ENCODE measurements at places on chromosomes 2 and 18.

DNA sequence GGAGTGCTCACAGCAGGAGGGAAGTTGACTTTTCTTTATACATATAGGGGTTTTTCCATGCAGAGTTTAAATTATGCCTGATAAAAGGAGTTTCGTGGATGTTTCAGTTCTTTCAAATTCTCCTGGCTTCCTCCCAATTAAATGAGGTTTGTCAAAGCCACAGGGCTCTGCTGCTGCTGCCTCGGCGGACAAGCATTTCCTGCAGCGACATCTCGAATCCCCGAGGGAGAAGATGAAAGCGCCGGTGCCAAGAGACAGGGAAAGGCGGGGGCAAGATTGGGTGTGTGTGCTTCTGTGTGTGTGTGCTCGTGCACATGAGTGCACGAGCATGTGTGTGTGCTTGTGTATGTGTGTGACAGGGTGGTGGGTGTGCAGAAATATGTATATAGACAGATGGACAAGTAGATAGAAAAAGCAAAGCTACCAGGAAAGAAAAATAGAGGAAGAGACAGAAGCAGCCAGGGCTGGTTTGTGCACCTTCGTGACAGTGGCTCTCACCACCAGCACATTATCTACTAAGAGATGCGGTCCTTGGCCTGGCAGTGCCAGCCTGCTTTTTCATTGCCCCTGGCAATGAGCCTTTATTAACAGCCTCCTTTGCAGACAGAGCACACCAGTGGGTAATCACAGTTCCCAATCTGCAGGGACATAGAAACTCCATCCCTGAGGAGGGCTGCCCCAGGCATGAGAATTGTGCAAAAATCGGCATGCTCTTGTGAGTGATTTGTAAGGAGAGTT lies 76.2 kb downstream of the CDK15 start:
- DNase-seq: no peak

GRCh38 chr2:112787729-112788393 lies 3.6 kb upstream of the IL1A start:
- no peak for DNase-seq

DNA sequence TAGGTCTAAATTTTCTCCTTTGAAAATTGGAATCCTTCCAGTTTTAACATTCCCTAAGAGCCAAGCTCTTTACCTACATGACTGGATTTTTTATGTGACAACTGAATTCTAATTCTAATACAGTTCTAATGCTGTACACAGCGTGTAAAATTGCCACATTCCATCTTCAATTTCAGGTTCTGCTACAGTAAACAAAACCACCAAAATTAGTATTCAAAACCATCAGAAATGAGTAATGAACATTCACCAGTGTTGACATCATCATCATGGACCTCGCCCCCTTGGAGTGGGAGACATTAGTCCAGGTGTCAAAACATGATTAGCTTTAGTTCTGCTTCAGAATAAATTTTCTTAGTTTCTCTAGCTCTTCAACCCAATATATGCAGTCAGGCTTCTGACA lies 133.6 kb downstream of the MBD2 start:
- no peak for DNase-seq

- no peak for DNase-seq
Observed at GRCh38 chr18:56460581-56460980, 177.8 kb downstream of the TXNL1 start.

DNA sequence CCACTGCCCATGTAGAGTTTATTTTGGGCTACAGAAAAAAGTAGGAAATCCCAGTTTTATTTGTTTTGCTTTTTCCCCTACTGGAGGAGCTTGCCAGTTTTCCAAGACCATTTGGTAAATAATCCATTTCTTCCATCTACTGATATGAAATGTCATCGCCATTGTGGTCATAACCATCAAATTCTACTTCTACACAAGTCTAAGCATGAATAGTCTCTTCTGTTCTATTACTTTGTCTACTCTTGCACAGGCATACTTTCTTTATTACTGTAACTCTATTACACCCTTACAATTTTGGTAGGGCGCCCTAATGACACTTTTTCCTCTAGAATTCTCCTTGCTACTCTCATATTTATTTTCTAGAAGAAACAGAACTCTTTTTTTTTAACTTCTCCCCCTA lies 120.7 kb downstream of the ATAD2B start:
- no peak for DNase-seq

DNA sequence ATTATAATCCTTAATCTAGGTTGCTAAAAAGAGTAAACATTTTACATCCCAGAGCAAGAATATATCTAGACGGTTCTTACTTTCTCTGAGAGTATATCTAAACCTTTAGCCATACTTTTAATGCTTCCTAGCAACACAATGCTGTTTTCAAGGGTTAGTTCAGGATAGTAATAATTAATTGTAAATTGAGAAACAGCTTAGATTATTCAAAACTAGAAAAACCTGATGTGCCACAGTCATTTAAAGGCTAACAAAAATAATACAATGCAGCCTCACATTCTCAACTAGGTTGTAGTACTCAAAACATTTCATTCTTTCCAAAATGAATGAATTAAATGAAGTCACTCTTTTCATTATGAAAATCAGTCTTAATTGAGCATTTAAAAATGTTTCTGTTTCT lies 103.2 kb upstream of the OTX1 start:
- no peak for DNase-seq

DNA sequence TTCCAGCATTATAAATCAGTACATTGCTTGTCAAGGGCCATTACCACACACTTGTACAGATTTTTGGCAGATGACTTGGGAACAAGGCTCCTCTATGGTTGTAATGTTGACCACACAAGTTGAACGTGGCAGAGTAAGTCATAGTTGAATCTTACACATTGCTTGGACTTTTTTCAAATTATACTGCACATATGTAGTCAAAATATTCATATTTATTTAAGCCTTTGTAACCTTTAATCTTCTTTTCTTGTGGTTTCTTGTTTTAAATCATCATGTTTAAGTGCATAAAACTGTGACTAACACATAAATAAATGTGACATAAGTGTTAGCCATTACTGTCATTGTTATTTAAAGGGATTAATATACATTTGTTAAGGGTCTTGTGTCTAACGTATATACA lies 52.1 kb upstream of the EPB41L5 start:
- no peak for DNase-seq

DNA sequence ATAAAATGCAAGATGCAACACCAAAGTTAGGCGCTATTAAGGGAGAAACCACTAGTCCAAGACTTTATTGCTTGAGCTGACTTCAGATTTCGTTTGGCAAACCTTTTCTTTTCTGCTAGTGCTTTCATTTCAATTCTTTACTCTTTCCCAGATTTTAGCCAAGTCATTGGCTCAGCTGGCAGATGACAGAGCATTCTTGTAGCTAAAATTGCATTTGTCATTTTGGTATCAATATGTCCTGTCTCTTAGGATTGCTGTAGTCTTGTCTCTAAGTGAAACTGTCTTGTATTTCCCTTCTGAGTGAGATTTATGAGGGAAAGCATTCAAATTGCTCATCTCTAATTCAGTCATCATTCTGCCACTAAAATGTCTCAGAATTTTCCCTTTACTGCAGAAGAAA lies 335.1 kb downstream of the METTL4 start:
- no peak for DNase-seq

GRCh38 chr2:96528006-96528699 lies 8.4 kb upstream of the ARID5A start:
- DNase-seq: no peak

GRCh38 chr2:223943561-223944008 lies 1.6 kb downstream of the WDFY1 start:
- DNase-seq: no peak

GRCh38 chr2:166632616-166633015 lies 138.6 kb upstream of the SCN7A start:
- DNase-seq: no peak

DNA sequence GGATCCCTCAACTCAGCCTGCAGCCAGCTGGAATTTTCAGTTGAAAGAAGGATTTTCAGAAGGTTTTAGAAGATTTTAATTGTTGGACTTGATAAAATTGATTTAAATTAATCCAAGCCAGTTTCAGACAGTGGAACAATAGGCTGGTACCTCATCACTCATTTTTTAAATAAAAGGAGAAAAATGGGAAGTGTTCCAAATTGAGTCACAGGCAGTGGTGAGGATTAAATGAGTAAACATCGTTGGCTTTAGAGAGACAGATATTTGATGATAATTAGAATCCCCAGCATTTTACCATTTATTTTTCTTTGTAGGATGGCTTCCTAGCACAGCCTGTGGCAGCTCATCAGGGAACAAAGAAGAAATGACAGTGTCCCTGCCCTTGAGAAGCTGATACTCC lies 7.4 kb downstream of the CXCR4 start:
- no peak for DNase-seq

DNA sequence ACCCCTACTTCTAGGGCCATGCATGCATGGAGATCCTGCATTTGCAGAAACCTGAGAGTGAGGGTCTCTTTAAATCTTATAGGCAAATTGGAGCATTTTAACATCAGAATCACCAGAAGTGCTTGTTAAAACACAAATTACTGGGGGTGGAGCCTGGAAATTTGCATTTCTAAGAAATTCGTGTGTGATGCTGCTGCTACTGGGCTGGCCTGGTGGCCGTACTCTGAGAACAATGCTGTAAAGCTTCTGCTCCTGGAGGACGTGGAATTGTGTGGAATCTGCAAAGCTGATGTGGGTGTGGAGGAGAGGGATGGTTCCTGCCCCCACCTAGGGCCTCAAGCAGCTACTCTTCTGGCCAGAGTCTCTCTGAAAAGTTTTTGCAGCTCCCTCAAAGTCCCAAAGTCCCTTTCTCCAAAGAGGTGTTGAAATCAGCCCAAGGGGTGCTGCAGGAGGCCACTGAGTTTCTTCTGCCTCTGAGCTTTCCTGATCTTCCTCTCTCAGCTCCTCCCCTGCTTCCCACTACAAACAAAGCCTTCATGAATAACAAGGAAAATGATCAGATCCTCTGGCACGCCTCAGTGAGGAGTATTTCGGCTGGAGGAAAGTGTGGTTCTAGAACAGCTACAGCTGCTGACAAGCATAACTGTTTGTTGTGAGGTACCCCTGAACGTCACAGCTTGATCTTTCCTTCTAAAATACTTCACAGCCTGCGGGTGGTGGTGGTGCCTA lies 508.3 kb downstream of the CNTNAP5 start:
- no peak for DNase-seq

GRCh38 chr2:66430505-66431273 lies 4.2 kb upstream of the MEIS1 start:
- DNase-seq: no peak

- DNase-seq: no peak
Observed at GRCh38 chr2:24304098-24304497, 56.2 kb downstream of the ITSN2 start.

- DNase-seq: no peak
Observed at GRCh38 chr2:98459496-98460175, 15.0 kb downstream of the INPP4A start.

DNA sequence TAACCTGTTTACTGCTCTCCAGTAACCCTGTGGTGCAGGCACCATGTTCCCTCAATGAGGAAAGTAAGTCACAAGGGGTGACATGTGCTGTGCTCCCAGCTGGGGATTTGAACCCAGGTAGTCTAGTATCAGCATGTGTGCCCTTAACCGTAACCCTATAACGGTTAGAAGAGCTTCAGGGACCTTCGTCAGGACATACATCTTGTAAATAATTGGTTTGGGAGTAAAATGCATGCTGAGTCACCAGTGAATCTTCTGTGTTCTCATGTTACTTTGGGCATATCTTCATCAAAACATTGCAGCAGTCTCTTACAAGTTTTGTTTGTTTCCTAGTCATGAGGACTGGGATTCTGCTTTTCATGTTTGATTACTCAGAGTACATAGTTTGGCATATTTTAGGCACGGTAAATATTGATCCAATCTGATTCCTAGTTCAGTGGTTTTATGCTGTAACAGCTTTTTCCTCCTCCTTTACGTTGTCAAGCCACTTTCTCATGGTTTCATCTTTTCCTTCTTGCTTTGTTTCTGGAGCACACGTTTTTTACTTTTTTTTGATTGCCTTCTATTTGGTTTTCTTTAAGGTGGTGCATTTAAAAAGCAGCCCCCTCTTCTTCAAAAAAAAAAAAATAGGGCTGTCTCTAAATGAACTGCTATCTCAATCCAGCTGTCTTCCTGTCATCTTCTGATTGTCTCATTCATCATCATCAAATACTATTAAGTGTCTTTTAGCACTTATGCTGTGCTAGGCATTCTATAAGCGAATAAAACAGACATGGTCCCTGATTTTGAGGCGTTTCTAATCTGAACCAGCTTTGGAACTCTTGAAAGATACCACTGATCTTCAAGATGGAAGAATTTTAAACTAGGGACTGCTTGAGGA lies 50.4 kb downstream of the CLIP4 start:
- no peak for DNase-seq

DNA sequence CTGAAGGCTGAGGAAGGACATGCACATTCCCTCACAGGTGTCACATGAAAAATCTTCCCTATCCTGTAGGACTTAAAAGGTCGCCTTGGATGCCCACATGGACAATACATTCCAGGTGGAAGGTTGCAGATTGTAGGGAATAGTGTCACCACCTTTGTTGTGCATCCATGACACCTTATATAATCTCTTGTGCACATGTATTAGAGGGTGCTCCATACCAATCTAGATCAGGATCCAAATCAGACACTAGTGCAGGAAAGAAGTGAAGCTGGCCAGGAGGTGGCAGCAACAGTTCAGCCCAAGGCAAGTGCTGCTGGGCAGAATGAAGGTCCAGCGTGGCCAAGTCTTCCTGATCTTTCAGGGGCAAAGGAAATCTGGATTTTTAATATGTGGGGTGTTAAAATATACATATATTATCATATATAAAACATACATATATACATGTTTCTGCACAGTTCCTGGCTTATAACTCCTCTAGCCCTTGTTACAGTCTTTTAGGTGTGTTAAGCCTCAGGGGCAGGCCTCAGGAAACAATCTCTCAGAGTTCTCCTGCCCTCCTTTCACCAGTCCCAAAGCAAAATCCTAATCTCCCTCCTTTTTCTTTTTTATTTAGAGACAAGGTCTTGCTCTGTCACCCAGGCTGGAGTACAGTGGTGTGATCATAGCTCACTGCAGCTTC lies 16.6 kb downstream of the NIF3L1 start:
- no peak for DNase-seq

- DNase-seq: no peak
Observed at GRCh38 chr2:32289165-32289999, 11.7 kb downstream of the YIPF4 start.

- no peak for DNase-seq
Observed at GRCh38 chr2:231640641-231641111, 48.0 kb downstream of the TEX44 start.

DNA sequence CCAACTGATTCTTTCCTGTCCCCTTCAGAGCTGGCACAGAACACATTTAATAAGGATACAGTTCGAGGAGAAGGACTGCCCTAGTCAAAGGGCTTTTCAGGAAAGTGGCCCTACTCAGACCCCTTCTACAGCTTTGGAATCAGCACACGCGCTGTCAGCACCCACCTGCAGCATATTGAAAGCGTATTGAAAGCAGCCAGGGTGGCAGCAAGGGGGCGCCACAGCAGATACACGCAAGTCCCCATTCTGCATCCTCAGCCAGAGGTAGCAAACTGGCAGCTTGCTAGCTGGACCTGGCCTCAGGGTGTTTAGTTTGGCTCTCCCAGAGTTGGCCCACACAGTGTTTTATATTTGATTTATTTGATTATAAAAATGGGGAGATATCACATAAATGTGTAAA lies 101.0 kb upstream of the NT5C1B start:
- no peak for DNase-seq

All from RWPE2 (cell line).